D721Med (cell line): ENCODE measurements at places on chromosomes 16 and 17.

DNA sequence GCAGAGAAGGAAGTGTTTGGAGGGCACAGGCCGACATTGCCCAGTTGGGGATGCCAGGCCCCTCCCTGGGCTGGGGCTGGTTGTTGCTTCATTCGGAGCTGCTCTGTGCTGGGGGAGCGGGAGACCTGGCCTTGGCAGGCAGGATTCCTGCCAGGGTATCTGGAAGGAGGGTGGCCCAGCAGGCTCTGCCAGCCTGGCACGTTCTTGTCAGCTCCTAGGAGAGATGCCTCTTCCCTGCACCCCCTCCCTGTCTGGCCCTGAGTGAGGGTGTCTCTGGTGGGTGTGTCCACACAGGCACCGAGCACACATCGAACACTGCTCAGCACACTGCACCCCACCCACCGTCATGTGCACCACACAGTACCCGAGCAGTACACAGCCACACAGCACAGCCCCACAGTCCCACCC is 35.2 kb downstream of the ARHGAP23 start:
- DNase-seq: no peak

- DNase-seq: no peak
Measured at GRCh38 chr17:42354956-42355843, 33.0 kb downstream of the STAT3 start.

GRCh38 chr17:45414990-45415881 is 17.4 kb downstream of the ARHGAP27 start:
- DNase-seq: no peak

GRCh38 chr16:85519540-85520231 is 93.4 kb upstream of the GSE1 start:
- no peak for DNase-seq

DNA sequence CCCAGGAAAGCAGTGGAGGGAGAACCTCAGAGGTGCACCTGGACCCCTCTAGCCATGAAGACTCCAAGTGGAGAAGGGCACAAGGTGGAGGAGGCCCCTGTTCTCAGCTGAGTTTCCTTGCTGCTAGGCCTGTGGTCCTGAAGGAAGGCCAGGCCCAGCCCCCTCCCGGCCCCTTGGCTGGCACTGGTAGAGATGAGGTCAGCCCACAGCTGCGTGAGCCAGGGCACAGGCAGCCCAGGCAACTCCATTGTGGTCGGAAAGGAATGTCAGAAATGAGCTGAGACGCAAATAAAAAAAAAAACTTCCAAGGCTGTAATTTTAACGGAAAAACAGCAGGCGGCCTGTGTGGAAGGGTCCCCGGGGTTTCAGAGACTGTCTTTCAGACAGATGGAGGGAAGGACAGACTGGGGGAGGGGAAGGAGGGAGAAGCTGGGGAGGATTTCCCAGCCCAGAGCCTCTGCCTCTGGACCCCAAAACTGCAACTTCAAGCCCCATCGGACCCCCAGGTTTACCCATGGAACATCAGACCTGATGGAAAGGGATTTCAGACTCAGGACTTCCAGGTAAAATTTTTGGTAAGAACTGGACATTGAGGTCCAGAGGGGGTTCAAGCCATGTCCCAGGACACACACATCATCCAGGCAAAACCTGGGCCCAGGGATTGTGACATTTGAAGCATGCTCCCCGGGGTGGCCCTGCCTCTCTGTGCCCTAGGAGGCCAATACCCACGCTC is 25.6 kb upstream of the MRPS23 start:
- DNase-seq: no peak

DNA sequence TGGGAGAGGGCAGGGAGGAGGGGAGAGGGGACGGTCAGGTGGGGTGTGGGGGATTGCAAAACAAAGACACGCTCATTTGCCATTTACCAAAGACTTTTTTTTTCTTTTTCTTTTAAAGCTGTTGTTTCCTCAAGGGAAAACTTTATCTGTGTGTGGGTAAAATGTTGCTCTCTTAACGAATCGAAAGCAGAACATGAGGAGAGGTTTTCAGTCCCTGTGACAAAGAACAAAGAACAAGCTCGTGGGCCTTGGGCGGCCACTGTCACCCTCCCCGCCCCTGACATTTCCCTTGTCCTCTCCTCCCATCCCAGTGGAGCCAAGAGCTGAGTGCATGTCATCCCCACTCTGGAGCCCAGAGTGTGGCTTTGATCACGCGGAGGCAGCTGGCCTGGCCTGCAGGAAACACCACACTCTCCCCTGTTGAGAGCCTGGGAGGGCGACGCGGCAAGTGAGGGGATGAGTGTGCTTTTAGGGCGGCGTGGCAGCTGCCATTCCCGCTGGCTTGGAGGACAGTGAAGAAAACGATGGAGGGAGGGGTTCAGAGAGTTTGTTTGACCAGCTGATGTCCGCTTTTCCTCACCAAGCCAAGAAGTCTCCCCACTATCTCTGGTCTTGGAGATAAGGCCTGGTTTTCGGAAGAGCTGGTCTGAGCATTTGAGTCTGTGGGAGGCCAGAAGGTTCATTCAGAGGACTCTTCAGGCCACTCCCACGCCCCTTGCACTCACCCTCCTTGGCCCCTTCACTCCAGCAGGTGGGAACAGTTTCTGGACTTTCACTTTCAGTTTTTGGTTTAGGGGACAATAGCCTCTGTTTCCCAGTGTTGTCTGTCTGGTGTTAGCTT is 11.4 kb downstream of the CCR7 start:
- no peak for DNase-seq

- no peak for DNase-seq
Measured at GRCh38 chr17:1038459-1039122, 41.7 kb downstream of the TIMM22 start.

- no peak for DNase-seq
Measured at GRCh38 chr16:20624882-20625807, 49.0 kb upstream of the ACSM2B start.

- DNase-seq: no peak
Measured at GRCh38 chr17:7840441-7840840, 6.4 kb downstream of the KDM6B start.

- DNase-seq: no peak
Measured at GRCh38 chr16:90054554-90054953, 22.6 kb downstream of the PRDM7 start.

DNA sequence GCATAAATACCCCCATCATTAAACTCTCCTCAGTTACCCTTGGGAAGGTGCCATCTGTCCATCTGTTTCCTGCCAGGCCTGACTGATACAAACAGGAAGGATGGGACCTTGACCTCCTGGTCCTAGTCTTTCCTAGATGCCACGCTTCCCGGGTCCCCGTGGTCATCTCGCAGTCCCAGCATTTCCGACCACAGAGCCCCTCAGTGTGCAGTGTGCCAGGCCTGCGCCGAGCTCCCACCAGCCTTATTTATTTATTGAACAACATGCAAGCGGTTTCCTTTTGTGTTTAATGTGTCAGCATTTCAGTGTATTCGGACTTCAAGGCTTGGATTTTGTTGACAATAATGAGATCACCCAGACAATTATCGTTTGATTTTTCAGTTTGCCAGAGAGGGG is 45.6 kb upstream of the NKD1 start:
- no peak for DNase-seq

DNA sequence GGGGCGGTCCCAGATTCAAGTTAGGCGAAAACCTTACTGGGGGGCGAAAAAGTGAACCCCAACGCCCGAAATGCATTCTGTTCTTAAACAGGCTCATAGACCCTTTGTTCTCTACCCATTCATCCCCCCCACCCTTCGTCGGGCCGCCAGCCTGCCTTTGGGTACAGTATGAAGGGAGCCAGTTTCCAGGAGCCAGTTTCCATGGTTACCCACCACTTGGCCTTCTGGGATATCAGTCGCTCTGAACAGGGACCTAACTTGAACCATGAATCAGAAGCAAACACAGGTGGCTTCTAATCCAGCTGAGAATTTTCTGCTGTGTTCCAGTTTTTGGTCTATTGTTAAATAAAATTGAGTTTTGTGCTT is 532 bp downstream of the DHX40 start:
- peak; percentile 41 for DNase-seq

DNA sequence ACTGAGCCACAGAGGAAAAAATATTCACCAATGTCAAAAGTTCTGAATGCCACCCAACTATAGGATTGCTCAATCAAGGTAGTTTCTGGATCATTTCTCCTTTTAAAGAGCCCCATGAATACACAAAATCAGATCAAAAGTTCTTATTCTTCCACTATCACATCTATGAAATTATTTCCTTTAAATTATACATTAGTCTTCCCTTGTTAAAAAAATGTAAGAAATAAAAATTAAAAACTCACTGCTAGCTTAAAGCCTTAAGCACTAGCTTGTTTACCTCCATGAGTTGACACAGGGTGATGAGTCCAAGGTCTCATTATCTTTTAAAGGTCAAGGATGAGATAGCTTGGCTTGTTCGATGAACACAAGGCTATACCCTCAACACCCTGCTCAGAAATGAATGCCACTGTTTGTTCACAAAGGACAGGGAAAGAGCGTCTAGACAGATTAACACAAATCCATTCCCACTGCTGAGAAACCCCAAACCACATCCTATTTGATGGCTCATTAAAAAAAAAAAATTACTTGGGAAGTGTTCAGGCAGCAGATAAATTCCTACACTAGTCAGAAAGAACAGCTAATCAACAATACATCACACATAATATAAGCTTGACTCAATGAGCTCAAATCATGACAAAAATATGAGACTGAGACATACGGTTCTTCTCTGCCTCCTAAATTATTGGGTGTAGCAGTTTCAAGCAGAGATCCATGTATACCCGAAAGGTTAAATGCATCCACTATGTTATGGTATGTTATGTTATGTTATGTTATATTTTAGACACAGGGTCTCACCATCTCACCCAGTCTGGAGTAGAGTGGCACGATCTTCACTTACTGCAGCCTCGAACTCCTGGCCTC is 118.9 kb downstream of the PARN start:
- no peak for DNase-seq

DNA sequence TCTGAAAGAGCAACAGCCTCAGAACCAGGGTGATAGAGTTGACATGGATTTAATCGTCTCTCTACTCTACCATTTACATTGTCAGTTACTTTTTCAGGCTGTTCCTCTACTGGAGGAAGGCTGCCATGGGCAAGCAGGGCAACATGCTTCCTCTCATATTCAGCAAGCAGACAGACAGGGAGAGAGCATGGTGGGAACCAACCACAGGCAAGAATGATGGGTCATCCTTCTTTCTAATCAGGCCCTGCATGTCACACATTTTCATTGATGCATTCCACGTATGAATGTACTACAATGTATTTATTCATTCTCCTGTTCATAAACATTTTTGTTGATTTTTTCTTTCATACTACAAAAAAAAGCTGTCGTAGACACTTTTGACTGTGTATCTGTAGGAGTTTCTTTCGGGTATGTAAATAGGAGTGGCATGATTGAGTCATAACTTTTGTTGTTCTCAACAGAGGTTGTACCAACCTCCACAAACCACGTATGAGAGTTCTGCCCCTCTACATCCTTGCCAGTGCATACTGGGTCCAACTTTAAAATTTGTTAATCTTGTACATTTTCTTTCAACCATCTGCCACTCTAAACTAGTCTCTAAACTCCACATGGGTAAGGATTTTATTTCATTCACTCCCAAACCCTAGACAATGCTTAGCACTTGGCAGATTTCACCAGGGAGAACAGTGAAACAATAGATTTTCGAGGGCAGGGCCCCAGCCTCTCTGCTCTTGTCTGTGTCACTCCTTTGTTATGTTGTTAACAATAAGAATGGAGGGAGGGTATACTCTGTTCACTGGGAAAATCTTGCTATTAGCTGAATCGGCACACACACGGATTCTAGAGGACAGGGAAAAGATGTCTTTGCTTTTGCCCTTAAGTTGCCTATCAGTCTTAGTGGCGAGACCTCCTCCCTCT is 58.7 kb downstream of the CMC2 start:
- DNase-seq: no peak

DNA sequence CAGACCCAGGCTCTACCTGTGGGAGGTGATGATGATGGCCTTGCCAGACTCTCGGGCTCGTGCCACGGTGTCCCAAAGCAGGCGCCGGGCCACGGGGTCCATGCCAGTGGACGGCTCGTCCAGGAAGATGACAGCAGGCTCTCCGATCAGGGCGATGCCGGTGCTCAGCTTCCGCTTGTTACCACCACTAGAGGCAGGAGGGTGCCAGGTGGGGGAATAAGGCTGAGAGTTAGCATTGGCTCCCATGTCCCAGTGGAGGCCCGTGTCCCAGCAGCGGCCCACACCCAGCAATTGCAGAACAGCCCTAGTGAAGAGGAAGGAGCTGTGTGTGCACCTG is 10.3 kb upstream of the RNPS1 start:
- DNase-seq: no peak

DNA sequence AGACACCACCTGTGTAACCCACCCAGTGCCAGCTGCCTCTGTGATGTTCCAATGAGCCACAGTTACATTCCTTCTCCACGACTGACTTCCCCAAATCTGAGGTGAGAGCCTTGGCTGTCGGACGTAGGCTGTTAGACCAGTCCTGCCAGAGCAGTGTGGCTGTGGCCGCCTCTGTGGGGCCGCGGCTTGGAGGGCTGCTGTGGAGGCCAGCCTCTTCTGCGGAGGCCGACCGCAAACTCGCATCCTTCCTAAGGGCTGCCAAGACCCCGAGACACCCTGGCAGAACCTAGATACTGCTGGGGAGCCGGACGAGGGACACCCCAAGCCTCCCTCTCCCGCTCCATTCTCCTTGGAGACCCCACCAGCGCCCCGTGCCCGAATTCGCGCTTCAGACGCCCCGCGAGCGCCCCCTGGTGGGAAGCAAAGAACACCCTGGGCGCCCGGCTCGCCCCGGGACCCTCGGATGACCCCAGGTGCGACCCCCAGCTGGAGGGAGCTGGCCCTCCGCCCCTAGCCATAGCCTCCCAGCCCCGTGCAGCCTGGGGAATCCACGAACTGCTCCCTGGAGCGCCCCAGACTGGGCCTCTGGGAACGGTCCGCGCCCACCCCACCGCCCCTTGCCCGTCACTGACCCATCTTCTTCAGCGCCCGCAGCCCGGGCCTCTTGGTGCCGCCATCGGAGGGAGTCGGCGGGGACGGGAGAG is 547 bp downstream of the PLCD3 start:
- no peak for DNase-seq

DNA sequence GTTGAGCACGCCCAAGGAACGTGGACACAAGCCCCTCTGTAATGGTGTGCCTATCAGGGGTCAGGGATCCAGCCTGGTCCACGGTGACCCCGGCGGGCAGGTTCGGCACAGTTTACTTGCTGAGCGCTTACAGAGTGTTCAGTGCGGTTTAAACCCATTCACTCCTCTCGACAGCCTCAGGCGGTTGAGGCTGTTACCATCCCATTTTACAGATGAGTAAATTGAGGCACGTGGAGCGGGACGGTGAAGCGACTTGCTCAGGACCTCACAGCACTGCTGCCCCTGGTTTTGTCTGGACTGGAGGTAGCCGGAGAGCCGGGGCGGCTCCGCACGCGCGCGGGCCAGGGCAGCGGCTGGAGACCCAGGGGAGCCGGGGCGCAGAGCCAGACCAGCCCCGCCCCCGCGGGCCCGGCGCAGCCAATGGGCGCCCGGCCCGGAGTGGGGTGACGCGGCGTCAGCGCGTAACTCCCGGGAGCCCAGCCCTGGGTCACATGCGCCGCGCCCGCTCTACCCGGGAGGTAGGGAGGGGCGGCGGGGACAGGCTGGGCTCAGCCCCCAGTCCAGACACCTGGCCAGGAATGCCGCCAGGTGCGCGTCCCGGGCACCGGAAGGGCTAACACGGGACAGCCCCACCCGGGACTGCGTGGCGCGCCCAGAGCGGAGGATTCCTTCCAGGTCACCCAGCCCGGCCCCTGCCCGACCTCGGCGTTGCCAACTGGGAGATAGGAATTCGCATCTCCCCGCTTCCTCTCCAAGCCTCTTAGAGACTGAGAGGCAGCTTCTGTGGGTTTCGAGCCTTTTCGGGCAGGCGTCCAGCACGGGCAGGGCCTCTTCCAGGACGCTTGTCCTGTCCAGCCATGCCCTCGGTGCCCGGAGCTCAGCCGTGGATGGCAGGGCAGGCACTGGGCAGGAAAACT is 3.3 kb upstream of the SREBF1 start:
- peak; percentile 96 for DNase-seq
